ENCODE measurements at places on chromosomes 6 and 20. TPM values are rescaled to one million over a fixed set of nuclear protein-coding genes. Genes with fewer than 3 reads are reported as not detected.

Gene C6orf163
- polyA plus RNA-seq = not detected

DNA sequence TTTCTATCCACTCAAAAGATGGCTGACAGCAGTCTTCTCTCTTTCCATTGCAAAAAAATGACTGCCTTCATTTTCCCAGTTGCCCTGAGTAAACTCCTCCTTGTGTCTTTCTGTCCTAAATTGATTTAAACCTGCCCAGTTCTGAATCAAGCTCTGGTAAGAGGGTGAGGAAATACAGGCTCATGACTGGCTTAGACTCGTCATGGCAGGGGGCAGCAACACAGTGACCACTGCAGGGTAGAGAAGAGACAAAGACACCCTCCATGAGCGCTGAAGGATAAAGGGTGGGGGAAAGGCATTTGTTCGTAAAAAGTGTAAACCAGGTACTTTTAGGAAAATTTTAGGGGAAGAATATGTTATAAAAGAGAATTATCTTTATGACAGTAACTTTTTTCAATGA, 738.2 kb upstream of the FLRT3 start:
- no peak overlapping the region for H3K27ac ChIP-seq
- DNase-seq = no peak
- H3K27me3 ChIP-seq = no peaks in the 10 kb centered on the region
- H3K36me3 ChIP-seq = no peaks in the 10 kb centered on the region

DNA sequence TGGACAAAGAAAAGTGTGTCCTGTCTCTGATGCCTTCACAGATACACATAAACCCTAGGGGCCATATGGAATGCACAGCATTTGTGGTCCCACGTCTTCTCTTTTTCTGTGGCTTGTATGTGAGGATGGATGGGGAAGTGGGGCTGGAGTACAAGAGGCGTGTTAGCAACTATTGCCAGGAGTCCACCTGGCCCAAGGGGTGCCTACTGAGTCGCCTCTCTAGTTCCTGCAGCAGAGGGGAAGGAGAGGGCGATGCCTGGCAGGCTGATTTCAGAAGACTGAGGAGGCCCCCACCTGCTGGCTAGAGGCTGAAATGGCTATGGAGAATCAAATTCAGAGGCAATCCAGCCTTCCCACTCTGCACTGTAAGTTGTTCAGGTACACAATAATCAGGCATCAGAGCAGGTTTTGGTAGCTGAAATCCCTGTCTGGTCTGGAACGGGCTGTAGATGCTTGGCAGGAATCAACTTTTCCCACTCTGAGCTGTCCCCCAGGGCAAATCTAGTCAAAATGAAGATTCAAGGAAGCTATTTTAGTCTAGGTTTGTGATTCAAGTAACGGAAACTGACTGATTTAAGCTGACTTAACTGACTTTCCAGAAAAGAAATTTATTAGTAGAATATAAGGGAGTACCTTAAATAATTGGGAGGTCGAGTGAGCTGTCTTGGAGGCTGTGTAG, 14.9 kb upstream of the PPARD start:
- H3K4me1 ChIP-seq = no peaks in the 10 kb centered on the region
- no peak overlapping the region for H3K27ac ChIP-seq
- peaks cover 19% of the 10 kb centered on the region for H3K36me3 ChIP-seq
- H3K4me3 ChIP-seq = no peak overlapping the region
- no peaks in the 10 kb centered on the region for H3K27me3 ChIP-seq
- DNase-seq = peak; percentile 74

Gene ZFP57
- polyA plus RNA-seq = 0.72 TPM

Gene NR2E1
- not detected for polyA plus RNA-seq

DNA sequence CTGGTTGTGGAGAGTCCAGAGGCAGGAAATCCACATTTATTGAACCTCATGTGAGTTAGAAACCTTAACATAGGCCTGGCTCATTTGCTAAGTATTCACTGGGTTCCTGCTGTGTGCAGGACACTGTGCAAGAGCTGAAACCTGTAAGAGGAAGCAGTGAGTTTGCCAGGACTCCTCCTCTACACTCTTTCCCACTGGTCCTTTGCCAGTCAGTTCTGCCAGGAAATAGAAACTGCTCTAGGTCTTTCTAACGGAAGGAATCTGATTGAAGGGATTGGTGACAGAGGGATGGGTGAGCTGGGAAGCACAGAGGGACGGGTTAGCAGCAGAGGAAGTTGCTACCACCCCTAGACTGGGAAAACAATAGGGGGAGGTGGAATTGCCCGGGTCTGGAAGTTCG, 234.2 kb upstream of the ECI2 start:
- H3K27me3 ChIP-seq = no peaks in the 10 kb centered on the region
- no peaks in the 10 kb centered on the region for H3K36me3 ChIP-seq
- no peaks in the 10 kb centered on the region for H3K4me1 ChIP-seq
- no peak overlapping the region for H3K27ac ChIP-seq

- H3K27me3 ChIP-seq = peaks cover 8% of the 10 kb centered on the region
- DNase-seq = no peak
- H3K4me3 ChIP-seq = no peak overlapping the region
- H3K36me3 ChIP-seq = no peaks in the 10 kb centered on the region
Observed at GRCh38 chr6:36959555-36960250, 5.2 kb downstream of the PI16 start.

GRCh38 chr6:170485159-170485558, 67.9 kb downstream of the PSMB1 start:
- H3K4me3 ChIP-seq = no peak overlapping the region
- no peaks in the 10 kb centered on the region for H3K4me1 ChIP-seq
- H3K27me3 ChIP-seq = no peaks in the 10 kb centered on the region
- DNase-seq = no peak
- H3K27ac ChIP-seq = no peak overlapping the region
- no peaks in the 10 kb centered on the region for H3K36me3 ChIP-seq

Gene SOBP
- polyA plus RNA-seq = not detected

GRCh38 chr6:12017263-12017662, 5.2 kb downstream of the HIVEP1 start:
- no peaks in the 10 kb centered on the region for H3K27me3 ChIP-seq
- H3K36me3 ChIP-seq = peaks cover 5% of the 10 kb centered on the region
- no peak for DNase-seq
- H3K4me1 ChIP-seq = peaks cover 7% of the 10 kb centered on the region
- no peak overlapping the region for H3K27ac ChIP-seq
- no peak overlapping the region for H3K4me3 ChIP-seq

GRCh38 chr6:15675536-15676220, 12.8 kb upstream of the DTNBP1 start:
- DNase-seq = peak; percentile 60
- peaks cover 36% of the 10 kb centered on the region for H3K4me1 ChIP-seq
- H3K27ac ChIP-seq = no peak overlapping the region
- H3K27me3 ChIP-seq = no peaks in the 10 kb centered on the region
- no peaks in the 10 kb centered on the region for H3K36me3 ChIP-seq

Gene FOXA2
- not detected for polyA plus RNA-seq

GRCh38 chr20:51493346-51493791, 49.1 kb downstream of the NFATC2 start:
- H3K4me1 ChIP-seq = peaks cover 47% of the 10 kb centered on the region
- no peaks in the 10 kb centered on the region for H3K36me3 ChIP-seq
- no peak overlapping the region for H3K4me3 ChIP-seq
- no peak overlapping the region for H3K27ac ChIP-seq

DNA sequence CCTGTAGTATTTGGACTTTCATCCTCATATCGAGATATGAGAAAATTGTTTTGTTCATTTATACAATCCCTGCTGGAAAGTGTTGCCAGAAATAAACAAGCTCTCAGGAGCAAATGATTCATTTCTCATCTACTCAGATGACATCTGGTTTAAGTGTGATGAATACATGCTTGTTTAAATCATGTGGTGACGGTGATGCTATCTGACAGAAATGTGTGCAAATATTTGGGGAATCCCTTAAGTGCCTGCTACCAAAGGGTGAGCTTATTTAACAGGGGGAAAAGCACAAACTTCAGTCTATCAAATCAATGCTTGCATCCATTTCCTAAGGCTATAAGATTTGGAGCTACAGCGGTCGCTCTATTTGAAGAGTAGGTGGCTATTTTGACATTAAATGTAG, 368.3 kb upstream of the SASH1 start:
- DNase-seq = no peak
- H3K27me3 ChIP-seq = no peaks in the 10 kb centered on the region
- H3K36me3 ChIP-seq = no peaks in the 10 kb centered on the region

- no peaks in the 10 kb centered on the region for H3K27me3 ChIP-seq
- no peaks in the 10 kb centered on the region for H3K4me1 ChIP-seq
- no peaks in the 10 kb centered on the region for H3K36me3 ChIP-seq
- H3K27ac ChIP-seq = no peak overlapping the region
- DNase-seq = no peak
- H3K4me3 ChIP-seq = no peak overlapping the region
Observed at GRCh38 chr6:9927275-9927674, 487.6 kb downstream of the TFAP2A start.

Gene VSX1
- not detected for polyA plus RNA-seq

- H3K36me3 ChIP-seq = no peaks in the 10 kb centered on the region
- H3K4me3 ChIP-seq = no peak overlapping the region
- H3K4me1 ChIP-seq = no peaks in the 10 kb centered on the region
- no peak overlapping the region for H3K27ac ChIP-seq
- no peaks in the 10 kb centered on the region for H3K27me3 ChIP-seq
- DNase-seq = no peak
Observed at GRCh38 chr20:10180651-10181235, 37.9 kb upstream of the SNAP25 start.
